ENCODE measurements at places on chromosomes 2 and 18. TPM values are rescaled to one million over a fixed set of nuclear protein-coding genes. Genes with fewer than 3 reads are reported as not detected.

ATG16L1 gene
- 28.1 TPM for total RNA-seq

UGT1A5 gene
- total RNA-seq, result not detected

TRIM43 gene
- not detected for total RNA-seq

SEPTIN10 gene
- 59.0 TPM for total RNA-seq

GDF7 gene
- total RNA-seq, result 11.6 TPM

KCNJ13 gene
- total RNA-seq, result not detected

DSG4 gene
- not detected for total RNA-seq

ST8SIA3 gene
- not detected for total RNA-seq

ZNF514 gene
- 10.7 TPM for total RNA-seq

SP100 gene
- total RNA-seq, result 82.0 TPM

CHRNG gene
- total RNA-seq, result not detected

PXDN gene
- 188 TPM for total RNA-seq

RAB17 gene
- total RNA-seq, result 0.32 TPM

SCYGR4 gene
- total RNA-seq, result not detected

ZRANB3 gene
- 2.3 TPM for total RNA-seq

ANKRD30B gene
- total RNA-seq, result not detected

SP140L gene
- 4.0 TPM for total RNA-seq

BIN1 gene
- total RNA-seq, result 71.6 TPM

ERICH2 gene
- total RNA-seq, result not detected

TMEM37 gene
- total RNA-seq, result 2.3 TPM

RGPD3 gene
- 0.75 TPM for total RNA-seq

BARD1 gene
- 22.0 TPM for total RNA-seq

FAM110C gene
- total RNA-seq, result 0.43 TPM

ZBTB7C gene
- 8.1 TPM for total RNA-seq

IL18R1 gene
- 1.9 TPM for total RNA-seq

ZNF142 gene
- total RNA-seq, result 79.7 TPM

DSC2 gene
- 4.4 TPM for total RNA-seq

TMEM163 gene
- total RNA-seq, result not detected

CCDC68 gene
- total RNA-seq, result 15.8 TPM

SLC5A7 gene
- total RNA-seq, result not detected

RTTN gene
- 9.5 TPM for total RNA-seq

CD207 gene
- not detected for total RNA-seq

PLEK gene
- 1.5 TPM for total RNA-seq

AKAIN1 gene
- total RNA-seq, result not detected

MITD1 gene
- 13.3 TPM for total RNA-seq

ADAM23 gene
- total RNA-seq, result 2.3 TPM

PROC gene
- total RNA-seq, result not detected

MMADHC gene
- 35.8 TPM for total RNA-seq

SATB2 gene
- 1.2 TPM for total RNA-seq

PARD3B gene
- 9.5 TPM for total RNA-seq

LBH gene
- total RNA-seq, result 116 TPM

HTRA2 gene
- 80.1 TPM for total RNA-seq

CAPN13 gene
- not detected for total RNA-seq

CNDP1 gene
- not detected for total RNA-seq

SMYD1 gene
- not detected for total RNA-seq

GAREM1 gene
- 8.9 TPM for total RNA-seq

RAPH1 gene
- 49.8 TPM for total RNA-seq

TFCP2L1 gene
- total RNA-seq, result 5.5 TPM

SCN9A gene
- total RNA-seq, result 5.5 TPM

DYNC2LI1 gene
- 2.9 TPM for total RNA-seq

IL1RN gene
- total RNA-seq, result not detected

UGT1A8 gene
- total RNA-seq, result not detected

MATN3 gene
- total RNA-seq, result 0.64 TPM

Measured in ascending aorta (tissue), 2 donors.